Endothelial cell (in vitro differentiated cells): ENCODE measurements at places on chromosomes 2 and 18.

GRCh38 chr2:218023636-218024035, 20.8 kb upstream of the TNS1 start:
- no peak for DNase-seq

GRCh38 chr2:72991439-72991725, 74.1 kb downstream of the EMX1 start:
- no peak for DNase-seq

GRCh38 chr18:33540392-33540791, 37.6 kb upstream of the ASXL3 start:
- DNase-seq, result no peak

- DNase-seq, result no peak
These were observed 34.8 kb upstream of the SP5 start for GRCh38 chr2:170680172-170680941.

- no peak for DNase-seq
These were observed 56.5 kb downstream of the MGAT5 start for GRCh38 chr2:134310107-134311079.

DNA sequence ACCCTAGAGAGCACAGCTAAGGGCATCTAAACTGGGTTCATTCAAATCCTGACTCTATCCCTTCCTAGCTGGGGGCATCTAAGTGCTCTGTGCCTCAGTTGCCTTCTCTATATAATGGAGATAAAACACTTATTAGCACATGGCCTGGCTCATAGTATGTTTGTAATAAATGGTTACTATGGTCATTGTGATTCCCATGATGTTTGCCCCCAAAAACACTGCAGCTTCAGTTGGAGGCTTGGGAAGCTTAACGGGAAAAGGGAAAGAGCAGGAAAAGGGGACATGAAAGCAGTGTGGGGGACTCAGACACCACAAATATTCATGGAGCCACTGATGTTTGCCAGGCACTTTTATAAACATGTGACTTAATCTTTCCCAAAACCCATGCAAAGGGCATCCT, 118.1 kb downstream of the INHBB start:
- DNase-seq, result no peak

DNA sequence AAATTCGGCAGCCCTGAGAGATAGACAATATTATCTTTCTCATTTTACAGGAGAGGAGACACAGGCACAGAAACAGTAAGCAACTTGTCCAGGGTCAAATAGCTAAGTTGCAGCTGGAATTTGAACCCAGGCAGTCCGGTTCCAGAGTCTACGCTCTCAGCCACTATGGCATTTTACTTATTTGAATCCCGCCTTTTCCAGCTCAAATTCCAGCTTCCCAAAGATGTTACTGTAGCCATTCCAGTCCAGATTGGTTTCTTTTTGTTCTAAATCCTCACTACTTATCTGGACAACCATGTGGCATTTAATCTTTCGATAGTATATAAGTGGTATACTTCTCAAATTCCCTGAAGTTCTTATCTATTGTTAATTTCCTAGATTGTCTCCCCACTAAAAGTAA, 125.7 kb downstream of the NBAS start:
- no peak for DNase-seq
